ENCODE measurements at places on chromosomes 11 and 22.

DNA sequence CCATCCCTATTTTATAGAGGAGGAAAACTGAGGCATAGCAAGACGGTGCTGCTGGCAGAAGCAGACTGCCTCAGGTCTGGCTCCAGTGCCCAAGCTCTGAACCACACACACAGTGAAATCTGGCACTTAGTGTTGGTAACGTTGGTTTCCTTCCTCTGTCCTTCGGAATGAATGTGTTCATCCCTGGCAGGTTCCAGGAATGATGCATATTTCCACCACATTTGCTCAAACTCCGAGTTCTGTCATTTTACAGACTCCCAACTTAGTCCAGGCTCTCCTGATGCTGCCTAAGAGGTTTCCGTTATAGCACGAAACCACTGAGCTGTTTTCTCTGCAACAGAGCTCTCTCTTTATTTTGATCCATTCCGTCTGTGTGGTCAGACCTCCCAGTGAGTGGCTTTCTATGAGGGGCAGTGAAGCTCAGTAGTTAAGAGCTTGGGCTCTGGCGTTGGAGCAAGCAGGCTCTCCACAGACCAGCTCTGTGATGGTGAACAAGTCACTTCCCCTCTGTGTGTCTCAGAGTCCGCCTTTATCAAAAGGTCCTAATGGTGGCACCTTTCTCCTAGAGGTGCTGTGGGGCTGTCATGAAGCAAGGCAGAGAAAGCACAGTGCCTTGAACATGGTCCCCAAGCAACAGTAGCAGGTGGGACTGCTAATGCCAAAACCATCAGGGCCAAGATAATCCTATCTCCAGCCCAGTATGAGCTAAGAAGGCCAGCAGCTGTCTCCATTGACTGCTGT, 200.3 kb downstream of the MYO18B start:
- DNase-seq, result no peak

DNA sequence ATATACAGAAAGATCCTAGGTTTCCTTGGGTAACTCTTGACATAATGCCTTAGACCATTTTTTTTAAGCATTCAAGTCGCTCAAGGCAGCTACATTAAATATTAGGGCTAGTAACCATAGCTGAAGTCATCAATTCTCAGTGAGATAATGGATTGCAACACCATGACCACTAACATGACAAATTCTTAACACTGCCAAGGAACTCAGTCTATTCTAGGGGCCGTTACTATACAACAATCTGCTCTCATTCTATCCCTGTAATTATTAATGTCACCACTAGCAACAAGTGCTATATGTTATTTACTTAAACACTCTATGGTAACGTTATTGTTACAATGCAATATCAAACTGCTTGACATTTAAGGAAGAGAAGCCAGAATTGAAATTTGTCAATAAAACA, 3.2 kb upstream of the STK33 start:
- no peak for DNase-seq

GRCh38 chr22:49789289-49790141, 38.2 kb downstream of the BRD1 start:
- DNase-seq, result peak; percentile 61

GRCh38 chr11:129955282-129955681, 47.4 kb downstream of the PRDM10 start:
- no peak for DNase-seq

- peak; percentile 91 for DNase-seq
Measured at GRCh38 chr22:42500161-42500835, 19.3 kb downstream of the RRP7A start.

GRCh38 chr11:22984045-22984444, 123.8 kb upstream of the CCDC179 start:
- DNase-seq, result no peak

DNA sequence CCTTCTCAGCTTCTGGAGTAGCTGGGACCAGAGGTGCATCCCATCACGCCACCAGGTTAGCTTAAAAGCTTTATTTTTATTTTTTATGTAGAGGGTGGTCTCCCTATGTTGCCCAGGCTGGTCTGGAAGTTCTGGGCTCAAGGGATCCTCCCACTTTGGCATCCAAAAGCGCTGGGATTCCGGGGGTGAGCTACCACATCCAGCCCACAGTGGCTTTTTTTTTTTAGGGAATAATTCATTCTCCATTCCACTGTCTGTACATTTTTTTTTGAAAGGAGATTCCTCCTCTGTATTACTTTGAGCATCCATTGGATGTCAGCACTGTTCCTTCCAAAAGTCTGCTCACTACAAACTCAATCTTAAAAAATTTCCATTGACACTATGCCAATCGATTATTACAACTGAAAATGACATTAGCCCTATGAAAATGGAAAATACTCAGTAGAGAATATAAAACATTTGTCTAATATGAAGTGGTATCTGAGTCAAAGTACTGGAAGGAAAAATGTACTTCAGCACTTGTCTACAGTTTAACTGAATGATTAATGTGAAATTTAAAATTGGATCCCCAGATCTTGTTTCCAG, 1.3 kb upstream of the LPXN start:
- no peak for DNase-seq

DNA sequence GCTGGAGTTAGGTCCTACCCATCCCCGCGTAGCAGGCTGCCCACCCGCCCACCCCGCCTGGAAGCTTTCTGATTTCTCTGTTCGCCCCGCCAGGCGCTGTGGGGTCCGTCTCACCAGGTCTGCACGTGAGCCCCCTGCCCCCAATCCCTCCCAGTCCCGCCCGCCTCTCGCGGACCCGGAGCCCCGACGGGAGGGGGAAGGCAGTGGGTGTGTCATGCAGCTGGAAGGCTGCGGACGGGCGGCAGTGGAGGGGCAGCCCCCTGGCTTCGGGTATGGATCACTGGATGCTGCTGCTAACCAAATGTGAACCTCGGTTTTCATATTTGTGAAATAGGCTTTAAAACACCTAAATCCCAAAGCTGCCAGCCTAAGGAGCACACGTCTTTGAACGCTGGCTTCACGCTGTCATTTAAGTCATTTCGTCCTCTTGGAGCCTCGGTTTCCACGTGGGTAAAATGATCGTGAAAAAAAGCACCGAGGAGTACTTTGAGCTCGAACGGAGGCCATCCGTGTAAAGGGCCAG, 568 bp upstream of the BIK start:
- DNase-seq, result no peak

GRCh38 chr22:39518996-39519680, 1.2 kb upstream of the ATF4 start:
- peak; percentile 55 for DNase-seq

GRCh38 chr22:20432244-20432686, 5.4 kb downstream of the SCARF2 start:
- DNase-seq, result no peak

DNA sequence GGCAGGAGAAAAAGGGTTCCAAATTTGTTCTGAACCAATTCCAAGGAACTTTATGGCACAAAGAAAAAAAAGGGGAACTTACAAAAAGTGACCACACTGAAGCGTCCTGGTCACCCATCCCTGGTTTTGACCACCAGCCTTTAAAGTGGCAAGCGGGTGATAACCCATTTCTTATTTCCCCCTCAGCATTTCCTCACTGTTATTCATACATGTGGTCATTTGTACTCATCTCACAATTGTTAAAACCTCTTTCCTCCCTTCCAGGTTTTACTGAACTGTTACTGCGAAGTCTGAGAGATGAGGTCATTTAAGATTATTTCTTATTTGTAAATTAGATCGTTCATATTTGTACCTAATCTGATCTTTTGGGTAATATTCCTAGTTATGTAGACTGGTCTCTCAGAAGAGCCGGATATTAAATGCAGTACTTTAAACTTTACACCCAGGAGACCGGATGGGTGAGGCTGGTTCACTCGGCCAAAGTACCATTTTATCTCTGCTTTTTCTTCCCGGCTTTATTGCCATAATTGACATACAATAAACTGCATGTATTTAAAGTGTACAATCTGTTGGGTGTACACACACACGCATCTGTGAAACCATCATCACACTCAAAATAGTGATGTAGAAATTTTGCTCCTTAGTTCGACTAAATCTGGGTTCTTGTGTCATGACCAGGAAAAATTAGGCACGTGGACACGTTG, 47.0 kb downstream of the CDPF1 start:
- no peak for DNase-seq

GRCh38 chr22:45686836-45687235, 15.2 kb downstream of the ATXN10 start:
- no peak for DNase-seq

- no peak for DNase-seq
Measured at GRCh38 chr22:30288419-30289140, 725 bp downstream of the CASTOR1 start.

GRCh38 chr22:47449508-47450270, 687.2 kb downstream of the TBC1D22A start:
- no peak for DNase-seq

GRCh38 chr11:61480994-61481335, 27.6 kb upstream of the LRRC10B start:
- DNase-seq, result no peak

- DNase-seq, result no peak
Measured at GRCh38 chr22:39150848-39151215, 1.6 kb downstream of the CBX7 start.

DNA sequence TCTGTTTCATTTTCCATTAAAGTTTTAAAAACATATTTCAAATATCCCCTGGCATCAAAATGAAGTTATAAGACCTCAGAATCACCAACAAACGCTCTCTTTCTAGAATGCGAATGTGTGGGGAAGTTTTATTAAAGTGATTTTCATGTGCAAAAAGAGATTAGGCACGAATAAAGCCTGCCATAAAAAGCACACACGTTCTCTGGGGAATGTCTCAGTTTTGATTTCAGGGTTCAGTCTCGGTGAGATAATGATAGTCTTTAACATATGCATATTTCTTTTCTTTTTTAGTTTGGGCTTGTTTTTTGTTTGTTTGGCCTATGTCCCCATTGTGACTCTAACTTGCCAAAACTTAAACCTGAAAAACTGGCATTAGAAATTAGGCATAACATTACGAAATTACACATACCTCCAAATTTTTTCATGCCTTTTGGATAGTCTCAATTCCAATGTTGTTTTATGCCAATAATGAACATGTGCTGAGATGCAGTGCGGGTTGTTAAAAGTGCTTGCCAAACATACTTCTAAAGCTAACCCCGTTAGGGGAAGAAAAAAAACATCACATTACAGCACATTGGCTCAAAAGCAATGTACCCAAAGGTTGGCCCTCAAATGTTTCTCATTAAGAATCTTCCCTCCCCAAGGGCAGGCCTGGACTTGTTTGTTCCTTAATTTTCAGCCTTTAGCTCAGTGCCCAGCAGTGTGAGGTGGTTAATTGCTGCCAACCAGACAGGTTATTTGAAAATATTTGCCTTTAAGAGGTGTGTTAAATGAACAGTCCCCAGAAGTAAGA, 33.2 kb upstream of the FBLN1 start:
- no peak for DNase-seq

All from activated CD4-positive, alpha-beta T cell treated with anti-CD3 and anti-CD28 coated beads for 36 hours (primary cell).